ENCODE measurements at places on chromosomes 1 and 21. TPM values are rescaled to one million over a fixed set of nuclear protein-coding genes. Genes with fewer than 3 reads are reported as not detected.

HES5 gene
- polyA plus RNA-seq = 0.05 TPM

- no peak for DNase-seq
Measured at GRCh38 chr21:44924606-44925377, 4.1 kb upstream of the ITGB2 start.

DNA sequence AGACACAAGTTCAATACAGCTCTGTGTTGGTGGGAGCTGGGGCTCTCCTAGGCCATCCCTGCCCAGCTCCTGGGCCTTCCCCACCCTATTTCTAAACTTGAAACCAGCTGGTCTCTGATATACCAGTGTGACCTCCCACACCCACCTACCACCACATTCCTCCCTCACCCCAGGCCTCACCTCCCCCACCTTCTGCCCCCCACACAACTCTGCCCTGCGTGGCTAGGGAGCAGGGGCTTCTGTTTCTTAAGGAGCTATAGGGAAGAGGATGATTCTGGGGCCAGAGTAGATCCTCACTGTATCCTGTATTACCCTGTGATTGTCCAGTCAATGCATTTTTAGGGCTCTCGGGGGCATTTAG is 16.5 kb downstream of the NES start:
- DNase-seq = no peak

PLA2G2E gene
- polyA plus RNA-seq = not detected

GRCh38 chr1:94236013-94236491 is 1.3 kb downstream of the ARHGAP29 start:
- peak; percentile 22 for DNase-seq

YOD1 gene
- 0.91 TPM for polyA plus RNA-seq

- DNase-seq = no peak
Measured at GRCh38 chr21:33931799-33932390, 16.3 kb upstream of the ATP5PO start.

F13B gene
- not detected for polyA plus RNA-seq

DNA sequence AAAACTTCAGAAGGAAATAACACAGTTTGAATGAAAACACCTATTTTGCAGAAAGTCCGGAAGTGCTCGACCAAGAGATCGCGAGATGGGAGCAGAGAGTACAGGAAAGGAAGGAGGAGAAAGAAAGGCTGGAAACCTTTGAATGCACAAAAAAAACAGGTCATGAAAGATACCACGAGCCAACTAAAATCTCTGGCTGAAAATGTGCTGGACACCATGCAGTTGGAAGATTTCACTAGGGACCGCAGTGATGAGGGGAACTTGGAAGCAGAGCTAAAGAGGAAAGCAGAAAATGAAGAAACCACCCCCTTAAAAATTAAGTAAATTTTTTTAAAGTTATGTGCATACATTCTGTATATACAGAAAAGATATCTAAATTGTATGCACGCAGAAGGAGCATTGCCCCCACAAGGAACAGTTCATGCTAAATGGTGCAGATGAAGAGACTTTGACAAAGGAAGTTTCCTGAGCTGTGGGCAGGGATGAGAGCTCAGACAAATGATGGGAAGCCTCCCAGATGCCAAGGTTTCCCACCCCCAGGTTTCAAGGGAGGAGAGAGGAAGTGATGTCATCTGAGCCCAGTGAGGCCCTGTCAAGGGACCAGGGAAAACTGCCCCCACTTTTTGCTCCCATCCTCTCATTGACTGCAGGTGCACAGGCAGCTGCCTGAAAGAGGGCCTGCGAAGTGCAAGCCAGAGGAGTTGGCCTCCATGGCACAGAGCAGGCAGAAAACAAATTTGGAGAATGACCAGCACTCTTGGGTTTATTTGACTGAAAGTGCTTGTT is 52.5 kb downstream of the ETS2 start:
- no peak for DNase-seq

GRCh38 chr1:204829133-204829825 is 41.4 kb upstream of the NFASC start:
- no peak for DNase-seq

Measured in SK-N-SH (cell line).